ENCODE measurements at places on chromosomes 5 and 9.

DNA sequence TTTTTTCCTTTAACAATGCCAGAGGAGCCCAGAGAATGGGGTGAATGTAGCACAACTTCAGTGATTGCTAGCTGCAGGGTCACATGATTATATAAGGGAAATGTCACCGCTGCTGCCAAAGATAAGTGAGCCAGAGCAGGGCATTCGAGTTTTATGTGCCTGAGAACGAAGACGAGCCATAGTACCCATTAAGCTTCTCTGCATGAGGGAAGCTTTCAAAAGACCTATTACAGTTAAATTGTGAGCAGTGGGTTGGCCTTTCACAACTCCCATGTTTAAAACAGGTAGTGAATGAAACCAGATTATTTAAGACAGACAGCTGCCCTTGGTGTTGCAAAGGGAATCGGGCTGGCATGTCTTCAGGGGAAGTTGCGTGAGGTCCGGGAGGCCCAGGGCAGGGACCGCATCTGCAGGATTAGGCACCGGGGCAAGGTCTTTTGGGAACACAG lies 82.4 kb upstream of the TNFAIP8 start:
- peak; percentile 82 for DNase-seq
- no peaks in the 10 kb centered on the region for H3K4me1 ChIP-seq
- H3K27me3 ChIP-seq, result no peaks in the 10 kb centered on the region
- H3K36me3 ChIP-seq, result no peaks in the 10 kb centered on the region

GRCh38 chr5:33361781-33362180 lies 79.0 kb upstream of the TARS1 start:
- H3K36me3 ChIP-seq, result no peaks in the 10 kb centered on the region
- H3K27ac ChIP-seq, result peak overlapping the region; percentile 49
- no peak for DNase-seq

- no peaks in the 10 kb centered on the region for H3K36me3 ChIP-seq
- DNase-seq, result no peak
- no peak overlapping the region for H3K4me3 ChIP-seq
- H3K27ac ChIP-seq, result no peak overlapping the region
- H3K27me3 ChIP-seq, result no peaks in the 10 kb centered on the region
These were observed 29.2 kb downstream of the RFK start for GRCh38 chr9:76365028-76365427.

GRCh38 chr5:82851471-82851870 lies 225.7 kb downstream of the TMEM167A start:
- no peak for DNase-seq
- H3K27ac ChIP-seq, result no peak overlapping the region
- H3K4me1 ChIP-seq, result no peaks in the 10 kb centered on the region
- no peaks in the 10 kb centered on the region for H3K27me3 ChIP-seq
- no peaks in the 10 kb centered on the region for H3K36me3 ChIP-seq
- no peak overlapping the region for H3K4me3 ChIP-seq

DNA sequence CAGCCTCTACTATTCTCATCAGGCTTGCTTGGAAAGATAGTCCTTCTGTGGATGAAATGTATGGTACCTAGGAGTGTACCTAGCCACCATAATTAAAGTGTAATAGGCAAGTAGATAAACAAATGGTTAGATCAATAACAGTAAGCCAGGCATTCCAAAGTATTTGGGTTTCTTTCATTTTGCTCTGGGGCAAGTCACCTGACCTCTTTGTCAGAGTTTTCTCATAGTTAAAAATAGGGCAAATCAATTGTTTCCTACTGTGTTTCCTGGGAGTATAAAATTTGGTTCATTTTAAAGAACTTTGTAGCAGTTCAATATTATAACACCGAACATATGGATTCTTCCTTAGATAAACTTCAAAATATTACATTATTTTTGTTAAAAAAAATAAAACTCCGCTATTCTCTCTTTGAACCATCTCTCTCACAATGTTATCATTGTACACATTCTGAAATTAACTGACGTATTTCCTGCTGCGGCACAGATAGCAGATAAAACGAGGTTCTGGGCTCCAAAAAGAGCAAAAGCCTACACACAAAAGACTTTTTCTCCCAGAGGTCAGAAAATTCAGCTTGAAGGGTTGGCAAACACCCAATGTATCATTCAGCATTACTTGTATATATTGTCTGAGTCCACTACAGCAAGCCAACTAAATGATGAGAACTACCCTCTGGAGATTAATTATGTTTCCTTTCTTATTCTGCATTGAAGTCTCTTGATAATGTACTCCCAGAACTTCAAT lies 267.9 kb downstream of the COX7C start:
- H3K27me3 ChIP-seq, result no peaks in the 10 kb centered on the region
- no peak overlapping the region for H3K27ac ChIP-seq
- no peak overlapping the region for H3K4me3 ChIP-seq
- H3K36me3 ChIP-seq, result no peaks in the 10 kb centered on the region
- no peak for DNase-seq

- H3K4me1 ChIP-seq, result no peaks in the 10 kb centered on the region
- H3K27ac ChIP-seq, result no peak overlapping the region
- no peak for DNase-seq
- H3K36me3 ChIP-seq, result peaks cover 10% of the 10 kb centered on the region
These were observed 71.8 kb upstream of the LRRC70 start for GRCh38 chr5:62506659-62507460.

- H3K27me3 ChIP-seq, result no peaks in the 10 kb centered on the region
- DNase-seq, result peak; percentile 82
- H3K4me3 ChIP-seq, result no peak overlapping the region
- no peaks in the 10 kb centered on the region for H3K4me1 ChIP-seq
- H3K27ac ChIP-seq, result no peak overlapping the region
These were observed 335.3 kb downstream of the DIRAS2 start for GRCh38 chr9:90307167-90307833.

DNA sequence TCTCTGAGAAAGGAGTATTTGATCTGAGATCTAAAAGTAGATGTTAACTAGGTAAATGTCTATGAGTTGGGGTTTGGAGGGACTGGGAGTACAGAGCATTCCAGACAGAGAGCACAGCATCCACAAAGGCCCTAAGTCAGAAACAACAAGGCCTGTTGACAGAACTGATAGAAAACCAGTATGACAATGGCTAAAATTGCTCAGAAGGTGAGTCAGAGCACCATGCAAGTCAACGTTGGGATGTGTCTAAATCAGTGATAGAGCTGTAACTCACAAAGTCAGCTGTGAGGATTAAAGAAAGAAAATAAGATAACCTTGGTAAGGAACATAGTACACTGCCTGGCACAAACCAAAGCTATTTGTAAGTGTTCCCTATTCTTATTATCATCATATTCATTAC lies 124.0 kb downstream of the CETN3 start:
- no peak overlapping the region for H3K4me3 ChIP-seq
- no peaks in the 10 kb centered on the region for H3K36me3 ChIP-seq
- H3K27ac ChIP-seq, result no peak overlapping the region
- no peaks in the 10 kb centered on the region for H3K27me3 ChIP-seq
- no peaks in the 10 kb centered on the region for H3K4me1 ChIP-seq

DNA sequence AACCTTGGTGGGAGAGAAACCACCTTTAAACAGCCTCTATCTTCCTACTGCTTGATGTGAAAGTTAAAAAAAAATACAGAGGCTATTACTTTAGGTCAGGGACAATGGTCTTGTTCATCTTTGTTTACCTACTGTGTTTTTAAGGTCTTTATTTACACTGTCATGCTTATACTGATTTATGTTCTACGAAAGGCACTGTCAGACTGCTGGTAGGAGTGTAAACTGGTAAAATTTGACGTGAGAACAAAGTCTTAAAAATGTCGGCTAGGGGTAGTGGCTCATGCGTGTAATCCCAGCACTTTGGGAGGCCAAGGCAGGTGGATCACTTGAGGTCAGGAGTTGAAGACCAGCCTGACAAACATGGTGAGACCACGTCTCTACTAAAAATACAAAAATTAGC lies 42.1 kb upstream of the ELOVL7 start:
- no peaks in the 10 kb centered on the region for H3K27me3 ChIP-seq
- no peak overlapping the region for H3K27ac ChIP-seq
- H3K4me3 ChIP-seq, result no peak overlapping the region
- no peaks in the 10 kb centered on the region for H3K36me3 ChIP-seq
- DNase-seq, result no peak

DNA sequence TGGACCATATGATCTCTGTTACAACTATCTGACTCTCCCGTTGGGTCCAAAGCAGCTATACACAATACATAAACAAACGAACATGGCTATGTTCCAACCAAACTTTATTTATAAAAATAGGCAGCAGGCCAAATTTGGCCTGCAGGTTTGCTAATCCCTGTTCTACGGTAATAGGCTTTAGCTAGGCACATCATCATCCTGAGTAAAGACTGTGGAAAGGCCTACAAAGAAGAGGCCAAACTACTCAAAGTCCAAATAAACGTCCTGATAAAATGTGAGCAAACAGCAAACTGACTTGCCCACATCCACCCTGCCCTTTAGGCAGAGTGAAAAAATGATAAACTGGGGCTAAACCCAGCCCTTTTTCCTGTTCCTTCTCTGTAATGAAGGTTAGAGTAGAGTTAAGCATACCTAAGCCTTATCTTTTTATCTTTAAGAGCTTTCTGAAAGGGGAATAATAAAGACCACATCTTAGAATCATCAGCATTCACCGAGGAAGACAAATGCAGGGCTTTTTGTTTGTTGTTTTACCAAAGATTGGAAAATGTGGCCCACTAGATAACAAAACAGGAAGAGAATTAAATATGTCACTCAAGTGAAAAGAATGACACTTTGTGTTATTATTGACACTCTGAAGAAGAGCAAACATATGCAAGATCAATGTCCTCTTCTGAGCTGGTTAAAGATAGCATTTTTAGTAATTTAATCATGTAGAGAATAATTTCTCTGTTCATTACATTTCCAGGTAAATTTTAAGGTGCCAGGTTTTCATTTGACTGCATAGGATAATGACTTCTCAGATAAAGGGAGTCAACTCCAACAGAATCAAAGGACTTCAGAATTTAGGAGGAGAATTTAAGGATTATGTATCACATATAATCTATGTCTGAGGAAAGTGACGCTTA lies 160.0 kb upstream of the GNA14 start:
- peaks cover 47% of the 10 kb centered on the region for H3K4me1 ChIP-seq
- DNase-seq, result no peak
- no peaks in the 10 kb centered on the region for H3K27me3 ChIP-seq
- no peak overlapping the region for H3K4me3 ChIP-seq
- H3K27ac ChIP-seq, result peak overlapping the region; percentile 24

DNA sequence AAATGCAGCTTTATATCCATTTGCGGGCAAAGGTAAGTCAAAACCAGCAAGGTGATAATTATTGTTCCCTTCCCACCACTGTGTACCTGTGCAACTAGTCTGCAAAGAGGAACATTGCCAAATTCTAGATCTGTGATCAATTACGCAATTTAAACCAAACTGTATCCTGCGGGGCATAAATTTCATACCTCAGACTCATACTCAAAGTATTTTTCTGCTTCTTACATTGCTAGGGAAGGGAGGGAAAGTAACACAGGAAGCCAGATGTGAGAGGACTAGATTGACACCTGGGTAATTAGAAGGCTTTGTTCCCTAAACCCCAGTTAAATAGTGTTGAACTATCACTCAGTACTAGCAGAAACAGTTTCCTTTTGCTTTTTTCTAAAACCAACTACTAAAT lies 240.2 kb upstream of the ZNF608 start:
- H3K4me1 ChIP-seq, result no peaks in the 10 kb centered on the region
- no peak overlapping the region for H3K4me3 ChIP-seq
- DNase-seq, result no peak
- H3K27me3 ChIP-seq, result no peaks in the 10 kb centered on the region
- no peaks in the 10 kb centered on the region for H3K36me3 ChIP-seq
- no peak overlapping the region for H3K27ac ChIP-seq

- no peaks in the 10 kb centered on the region for H3K36me3 ChIP-seq
- peaks cover 75% of the 10 kb centered on the region for H3K27me3 ChIP-seq
- H3K4me3 ChIP-seq, result no peak overlapping the region
- H3K4me1 ChIP-seq, result peaks cover 4% of the 10 kb centered on the region
These were observed 37.8 kb upstream of the FUBP3 start for GRCh38 chr9:130541533-130541932.

DNA sequence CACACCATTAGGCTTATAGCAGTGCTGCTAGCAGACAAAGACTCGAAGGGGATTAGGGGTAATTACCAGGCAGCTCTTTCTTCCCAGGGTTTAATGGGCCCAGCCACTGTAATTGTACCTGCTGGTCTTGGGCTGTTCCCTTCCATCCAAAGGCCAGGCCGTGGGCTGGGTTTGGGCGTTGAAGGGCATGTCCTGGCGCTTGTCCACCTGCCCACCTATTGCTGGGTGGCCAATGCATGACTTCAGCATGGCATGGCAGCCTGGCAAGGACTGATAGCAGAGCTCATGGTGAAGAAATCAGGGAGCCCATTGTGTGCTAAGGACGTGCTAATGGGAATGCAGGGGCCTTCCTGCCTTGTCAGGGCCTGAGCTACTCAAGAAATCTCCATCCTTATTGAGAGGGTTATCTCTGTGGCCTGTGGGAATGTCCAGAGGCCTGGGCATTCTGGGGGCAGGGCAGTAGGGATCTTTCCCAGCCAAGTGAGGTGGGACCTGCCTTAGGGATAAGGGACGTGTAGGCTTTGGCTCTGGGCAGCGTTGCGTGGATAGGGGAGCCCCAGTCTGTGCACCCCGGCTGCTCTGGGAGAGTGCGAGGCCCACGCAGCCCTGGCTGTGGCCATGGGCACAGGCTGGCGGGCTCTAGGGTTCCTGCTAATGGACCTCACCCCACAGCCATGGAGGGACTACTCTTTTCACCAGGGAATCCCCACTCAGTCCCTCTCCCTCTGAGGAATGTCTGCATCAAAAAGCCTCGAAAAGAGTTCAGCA lies 116.1 kb upstream of the PITX1 start:
- no peaks in the 10 kb centered on the region for H3K27me3 ChIP-seq
- H3K27ac ChIP-seq, result no peak overlapping the region
- no peaks in the 10 kb centered on the region for H3K36me3 ChIP-seq
- no peaks in the 10 kb centered on the region for H3K4me1 ChIP-seq
- no peak overlapping the region for H3K4me3 ChIP-seq

- H3K4me3 ChIP-seq, result no peak overlapping the region
- H3K36me3 ChIP-seq, result no peaks in the 10 kb centered on the region
- no peaks in the 10 kb centered on the region for H3K27me3 ChIP-seq
- H3K4me1 ChIP-seq, result no peaks in the 10 kb centered on the region
These were observed 12.4 kb upstream of the MEIKIN start for GRCh38 chr5:131957721-131958441.

DNA sequence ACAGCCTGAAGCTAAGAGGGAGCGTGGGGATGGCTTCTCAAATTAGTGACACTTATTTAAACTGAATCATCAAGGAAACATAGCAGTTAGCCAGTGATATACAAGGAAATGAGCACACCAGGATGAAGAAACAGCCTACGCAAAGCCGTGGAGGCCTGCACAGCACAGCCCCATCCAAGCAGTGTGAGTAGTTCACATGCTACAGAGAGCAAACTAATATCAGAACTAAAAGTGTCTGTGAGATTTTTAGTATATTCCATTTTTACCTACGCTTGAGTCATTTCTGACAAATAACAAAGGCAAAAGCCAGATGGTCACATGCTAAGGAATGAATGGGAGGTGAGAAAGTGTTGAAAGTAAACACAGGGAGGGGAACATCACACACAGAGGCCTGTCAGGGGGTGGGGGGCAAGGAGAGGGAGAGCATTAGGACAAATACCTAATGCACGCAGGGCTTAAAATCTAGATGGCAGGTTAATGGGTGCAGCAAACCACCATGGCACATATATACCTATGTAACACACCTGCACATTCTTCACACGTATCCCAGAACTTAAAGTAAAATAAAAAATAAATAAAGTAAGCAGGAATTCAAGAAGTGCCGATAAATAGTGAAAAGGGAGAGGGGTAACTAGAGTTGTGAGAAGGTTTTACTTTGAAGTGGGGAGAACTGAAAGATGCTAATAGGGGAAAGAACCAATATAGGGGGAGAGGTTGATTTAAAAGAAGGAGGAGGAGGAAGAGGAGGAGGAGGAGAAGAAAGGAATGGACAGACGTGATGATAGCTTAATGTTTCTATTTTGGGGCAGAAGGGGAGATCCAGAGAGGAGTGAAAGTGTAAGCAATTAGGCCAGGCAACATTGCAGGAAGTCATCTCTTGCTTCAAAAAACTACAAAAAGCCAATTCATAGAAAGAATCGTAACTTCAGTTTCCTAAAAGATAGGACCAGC lies 100.9 kb upstream of the PTGER4 start:
- H3K27ac ChIP-seq, result no peak overlapping the region
- no peak for DNase-seq
- no peaks in the 10 kb centered on the region for H3K36me3 ChIP-seq
- H3K4me3 ChIP-seq, result no peak overlapping the region
